Stimulated activated CD4-positive, alpha-beta T cell treated with anti-CD3 and anti-CD28 coated beads, Interleukin-12 subunit alpha, Interleukin-12 subunit beta, amount 100 ng/mL, for 4 hours (primary cell): ENCODE measurements at places on chromosomes 13 and 19.

- no peak for DNase-seq
Measured at GRCh38 chr19:51740356-51740755, 11.3 kb downstream of the FPR1 start.

DNA sequence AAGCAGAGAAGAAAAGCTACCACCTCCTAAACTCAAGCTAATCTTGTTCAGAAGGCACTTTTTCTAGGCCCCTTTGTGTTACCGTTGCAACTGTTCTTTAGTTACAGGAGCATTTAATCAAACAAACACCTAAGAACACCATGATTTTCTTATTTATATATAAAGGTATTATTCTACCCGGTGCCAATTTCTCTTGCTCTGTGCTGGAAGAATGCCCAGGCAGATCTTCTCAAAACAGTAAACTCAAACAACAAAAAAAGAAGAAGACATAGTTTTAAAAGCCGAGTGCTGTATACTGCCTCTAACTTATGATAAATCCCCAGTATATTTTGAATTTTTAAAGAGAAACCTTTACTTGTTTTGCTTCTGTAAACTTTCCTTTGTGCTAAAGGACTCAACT lies 20.4 kb downstream of the SLC7A1 start:
- DNase-seq = no peak

- no peak for DNase-seq
Measured at GRCh38 chr19:10228920-10229319, 2.2 kb downstream of the S1PR2 start.

- peak; percentile 68 for DNase-seq
Measured at GRCh38 chr19:41753936-41754529, 1.3 kb upstream of the CEACAM6 start.
